Activated T-cell treated with anti-CD3 and anti-CD28 coated beads, Interleukin-2, amount 50 U/mL, for 24 hours (primary cell): ENCODE measurements at places on chromosomes 7 and 10.

GRCh38 chr10:59965899-59966650 lies 59.7 kb upstream of the CCDC6 start:
- H3K27me3 ChIP-seq, result peaks cover 6% of the 10 kb centered on the region
- no peak for DNase-seq
- no peak overlapping the region for H3K27ac ChIP-seq
- no peak overlapping the region for H3K4me3 ChIP-seq
- H3K4me1 ChIP-seq, result no peaks in the 10 kb centered on the region
- no peaks in the 10 kb centered on the region for H3K36me3 ChIP-seq

GRCh38 chr10:79223091-79224048 lies 123.9 kb upstream of the PPIF start:
- no peak overlapping the region for H3K4me3 ChIP-seq
- H3K27me3 ChIP-seq, result no peaks in the 10 kb centered on the region
- H3K36me3 ChIP-seq, result no peaks in the 10 kb centered on the region

GRCh38 chr7:150629347-150629746 lies 2.8 kb downstream of the GIMAP6 start:
- no peaks in the 10 kb centered on the region for H3K27me3 ChIP-seq
- no peak overlapping the region for H3K27ac ChIP-seq
- H3K36me3 ChIP-seq, result peaks cover 78% of the 10 kb centered on the region
- peaks cover 80% of the 10 kb centered on the region for H3K4me1 ChIP-seq

- H3K4me3 ChIP-seq, result no peak overlapping the region
- H3K27ac ChIP-seq, result no peak overlapping the region
- peaks cover 18% of the 10 kb centered on the region for H3K36me3 ChIP-seq
- H3K4me1 ChIP-seq, result peaks cover 18% of the 10 kb centered on the region
Measured at GRCh38 chr10:68897336-68897741, 3.8 kb upstream of the DDX50 start.

- no peak for DNase-seq
- no peaks in the 10 kb centered on the region for H3K27me3 ChIP-seq
- H3K27ac ChIP-seq, result peak overlapping the region; percentile 96
- no peak overlapping the region for H3K4me3 ChIP-seq
- peaks cover 85% of the 10 kb centered on the region for H3K4me1 ChIP-seq
- H3K36me3 ChIP-seq, result peaks cover 74% of the 10 kb centered on the region
Measured at GRCh38 chr7:5703572-5704533, 77.6 kb downstream of the RNF216 start.

- no peaks in the 10 kb centered on the region for H3K27me3 ChIP-seq
- H3K36me3 ChIP-seq, result peaks cover 82% of the 10 kb centered on the region
- no peak overlapping the region for H3K4me3 ChIP-seq
- H3K4me1 ChIP-seq, result no peaks in the 10 kb centered on the region
- no peak overlapping the region for H3K27ac ChIP-seq
- DNase-seq, result no peak
Measured at GRCh38 chr10:125801574-125801973, 21.5 kb downstream of the UROS start.

DNA sequence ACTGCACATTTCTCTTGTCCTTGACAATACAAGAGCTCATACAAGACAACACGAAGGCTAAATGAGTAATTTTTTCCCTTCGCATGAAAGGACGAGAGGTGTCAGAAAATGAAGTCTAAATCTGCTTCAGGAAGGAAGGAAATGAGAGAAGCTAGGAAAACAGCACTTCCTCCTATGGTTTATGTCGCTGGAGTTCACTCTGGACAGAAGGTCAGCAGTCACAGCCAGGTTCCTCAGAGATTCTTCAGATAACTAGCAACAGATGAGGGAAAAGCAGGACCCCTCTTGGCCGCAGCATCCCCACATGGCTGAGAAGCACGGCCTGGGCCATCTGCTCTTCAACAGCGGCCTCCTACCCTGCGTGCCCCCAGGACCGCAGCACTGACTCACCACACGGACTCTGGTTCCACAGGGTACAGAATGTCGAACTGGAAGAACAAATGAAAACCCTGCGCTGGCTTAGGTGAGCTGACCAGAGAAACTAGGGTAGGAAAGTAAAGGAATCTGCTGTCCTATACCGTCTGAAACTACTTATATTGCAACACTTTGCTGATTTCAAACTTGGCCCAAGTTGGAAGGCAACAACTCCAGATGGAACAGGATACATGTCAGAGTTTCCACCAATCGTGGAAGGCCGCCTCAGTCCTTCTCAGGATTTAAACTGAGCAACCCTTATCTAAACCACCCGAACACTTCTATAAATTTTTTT lies 26.3 kb downstream of the DNMBP start:
- no peak for DNase-seq
- no peaks in the 10 kb centered on the region for H3K27me3 ChIP-seq
- H3K4me1 ChIP-seq, result peaks cover 3% of the 10 kb centered on the region
- H3K36me3 ChIP-seq, result no peaks in the 10 kb centered on the region
- H3K4me3 ChIP-seq, result no peak overlapping the region

- peaks cover 6% of the 10 kb centered on the region for H3K27me3 ChIP-seq
- H3K4me1 ChIP-seq, result no peaks in the 10 kb centered on the region
- DNase-seq, result no peak
- H3K27ac ChIP-seq, result no peak overlapping the region
Measured at GRCh38 chr10:132199268-132199853, 12.6 kb downstream of the DPYSL4 start.

- H3K27me3 ChIP-seq, result peaks cover 19% of the 10 kb centered on the region
- H3K4me1 ChIP-seq, result peaks cover 5% of the 10 kb centered on the region
- no peak overlapping the region for H3K27ac ChIP-seq
- no peak for DNase-seq
- no peaks in the 10 kb centered on the region for H3K36me3 ChIP-seq
- H3K4me3 ChIP-seq, result no peak overlapping the region
Measured at GRCh38 chr7:106177738-106178592, 65.9 kb upstream of the SYPL1 start.

GRCh38 chr7:99672573-99672972 lies 7.2 kb downstream of the CYP3A5 start:
- no peaks in the 10 kb centered on the region for H3K27me3 ChIP-seq
- no peak overlapping the region for H3K4me3 ChIP-seq
- H3K4me1 ChIP-seq, result peaks cover 24% of the 10 kb centered on the region
- peaks cover 16% of the 10 kb centered on the region for H3K36me3 ChIP-seq
- no peak overlapping the region for H3K27ac ChIP-seq

GRCh38 chr7:35571611-35572240 lies 123.2 kb downstream of the HERPUD2 start:
- H3K4me1 ChIP-seq, result no peaks in the 10 kb centered on the region
- no peaks in the 10 kb centered on the region for H3K27me3 ChIP-seq
- H3K36me3 ChIP-seq, result no peaks in the 10 kb centered on the region
- DNase-seq, result no peak
- no peak overlapping the region for H3K4me3 ChIP-seq

GRCh38 chr7:149625947-149626392 lies 128.4 kb upstream of the ZNF746 start:
- no peak overlapping the region for H3K4me3 ChIP-seq
- peaks cover 25% of the 10 kb centered on the region for H3K36me3 ChIP-seq
- H3K4me1 ChIP-seq, result peaks cover 36% of the 10 kb centered on the region
- H3K27me3 ChIP-seq, result peaks cover 10% of the 10 kb centered on the region
- DNase-seq, result no peak

- H3K4me1 ChIP-seq, result no peaks in the 10 kb centered on the region
- no peak for DNase-seq
- H3K27ac ChIP-seq, result no peak overlapping the region
- no peak overlapping the region for H3K4me3 ChIP-seq
- H3K27me3 ChIP-seq, result no peaks in the 10 kb centered on the region
Measured at GRCh38 chr10:42380926-42381547, 257.3 kb downstream of the ZNF33B start.

DNA sequence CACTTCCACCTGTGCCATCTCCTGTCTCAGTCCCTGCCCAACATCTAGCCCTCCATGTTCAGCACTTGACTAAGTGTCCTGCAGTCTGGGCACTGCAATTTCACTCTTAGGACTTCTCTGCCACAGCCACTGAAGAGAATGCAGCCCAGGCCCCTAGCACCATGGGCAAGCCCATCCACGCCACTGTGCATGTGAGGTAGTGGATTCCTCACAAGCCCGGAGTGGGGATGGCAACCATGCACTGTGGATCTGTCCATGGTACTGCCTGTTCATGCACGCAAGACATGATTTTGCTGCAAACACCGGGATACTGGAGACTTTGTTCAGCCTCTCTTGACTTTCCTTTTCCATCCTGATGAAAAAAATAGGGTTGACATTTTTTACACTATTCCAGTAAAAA lies 12.3 kb downstream of the DDC start:
- peaks cover 18% of the 10 kb centered on the region for H3K27me3 ChIP-seq
- H3K4me3 ChIP-seq, result no peak overlapping the region
- no peak overlapping the region for H3K27ac ChIP-seq
- no peaks in the 10 kb centered on the region for H3K4me1 ChIP-seq
- no peaks in the 10 kb centered on the region for H3K36me3 ChIP-seq

DNA sequence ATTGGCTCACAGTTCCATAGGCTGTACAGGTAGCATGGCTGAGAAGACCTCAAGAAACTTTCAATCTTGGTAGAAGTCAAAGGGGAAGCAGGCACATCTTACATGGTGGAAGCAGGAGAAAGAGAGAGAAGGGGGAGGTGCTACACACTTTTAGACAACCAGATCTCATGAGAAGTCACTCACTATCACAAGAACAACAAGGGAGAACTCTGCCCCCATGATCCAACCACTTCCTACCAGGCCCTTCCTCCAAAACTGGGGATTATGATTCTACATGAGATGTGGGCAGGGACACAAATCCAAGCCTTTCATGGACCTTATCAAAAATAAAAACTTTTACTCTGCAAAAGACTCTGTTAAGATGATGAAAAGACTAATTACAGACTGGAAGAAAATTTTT lies 183.2 kb upstream of the TRIM24 start:
- no peak overlapping the region for H3K4me3 ChIP-seq
- no peaks in the 10 kb centered on the region for H3K27me3 ChIP-seq
- H3K36me3 ChIP-seq, result no peaks in the 10 kb centered on the region
- no peak overlapping the region for H3K27ac ChIP-seq
- no peak for DNase-seq
- no peaks in the 10 kb centered on the region for H3K4me1 ChIP-seq
